Hematopoietic multipotent progenitor cell treated with erythropoietin and hydrocortisone succinate and interleukin-3 and kit ligand, for 8 days (in vitro differentiated cells): ENCODE measurements at places on chromosomes 3 and 15.

GRCh38 chr3:141150081-141150830 is 81.4 kb upstream of the PXYLP1 start:
- DNase-seq: no peak

DNA sequence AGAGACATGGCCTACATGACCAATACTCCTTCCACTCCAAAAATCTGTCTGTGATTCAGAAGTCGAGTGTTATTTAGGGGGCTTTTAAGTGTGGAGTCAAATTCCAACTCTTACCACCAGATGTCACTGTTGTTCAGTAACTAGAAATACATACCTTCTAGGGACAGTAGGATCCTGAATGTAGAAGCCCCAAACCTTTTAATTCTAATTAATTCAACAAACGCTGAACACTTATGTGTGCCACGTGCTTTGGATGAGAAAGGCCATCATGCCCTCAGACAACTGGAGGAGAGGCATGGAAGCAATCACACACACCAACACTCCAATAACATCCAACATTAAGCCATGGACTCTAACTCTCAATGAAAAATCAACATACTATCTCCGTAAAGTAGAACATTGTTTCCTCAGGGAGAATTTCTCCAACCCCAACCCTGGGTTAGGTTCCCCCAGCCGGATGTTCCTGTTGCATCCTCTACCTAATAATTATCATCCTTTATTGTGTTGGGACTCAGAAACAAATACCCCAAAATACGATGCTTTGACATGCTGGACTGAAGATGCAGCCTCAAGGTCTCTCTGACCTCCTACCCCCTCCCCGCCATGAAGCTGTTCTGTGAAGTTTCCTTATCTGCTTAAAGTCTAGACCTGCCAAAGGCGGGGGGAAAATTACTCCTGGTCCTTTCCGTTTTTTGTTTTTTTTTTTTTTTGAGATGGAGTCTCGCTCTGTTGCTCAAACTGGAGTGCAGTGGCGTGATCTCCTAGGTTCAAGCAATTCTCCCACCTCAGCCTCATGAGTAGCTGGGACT is 8.0 kb upstream of the CCDC13 start:
- peak; percentile 85 for DNase-seq

DNA sequence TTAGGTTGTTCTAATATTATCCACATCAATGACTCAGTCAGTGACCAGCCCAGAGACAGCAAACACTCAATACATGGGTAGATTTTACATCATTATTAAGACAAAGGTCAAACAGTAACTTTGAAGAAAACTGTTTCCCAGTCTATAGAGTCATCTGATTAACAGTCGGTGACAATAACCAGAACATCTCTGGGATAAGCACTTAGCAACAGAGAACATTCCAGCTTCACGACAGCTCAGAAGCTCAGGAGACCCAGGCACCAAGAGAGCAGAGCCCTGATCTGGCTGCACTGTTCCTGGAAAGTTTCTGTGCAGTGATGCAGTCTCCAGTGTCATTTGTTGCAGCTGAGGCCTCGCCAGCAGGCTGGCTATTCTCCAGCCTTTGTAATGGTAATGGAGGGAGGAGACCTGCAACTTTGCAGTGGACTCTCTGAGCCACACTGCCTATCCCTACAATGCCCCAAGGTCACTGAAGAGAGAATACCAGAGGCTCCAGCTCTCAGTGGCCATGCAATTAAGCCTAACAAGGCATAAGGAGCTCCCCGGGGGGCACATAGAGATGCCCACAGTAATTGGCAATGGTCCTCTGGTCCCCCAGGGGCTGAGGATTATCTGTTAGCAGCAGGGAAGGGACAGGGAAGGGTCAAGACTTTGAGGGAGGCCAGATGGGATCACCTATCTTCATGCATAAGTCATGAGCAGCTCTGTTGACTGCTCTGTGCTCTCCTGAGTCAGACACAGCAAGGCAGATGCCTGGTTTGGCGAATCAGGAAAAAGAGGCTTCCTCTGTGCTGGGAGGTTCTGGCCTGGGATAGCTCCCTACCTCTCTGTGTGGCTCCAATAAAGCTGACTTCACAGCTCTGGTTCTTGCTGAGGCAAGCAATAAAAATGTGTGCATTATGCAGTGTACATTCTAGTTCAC is 163.6 kb downstream of the CTNNB1 start:
- no peak for DNase-seq

- DNase-seq: peak; percentile 1
Observed at GRCh38 chr3:59300733-59301132, 250.9 kb upstream of the CFAP20DC start.

- peak; percentile 59 for DNase-seq
Observed at GRCh38 chr3:187318819-187319616, 27.5 kb upstream of the MASP1 start.

DNA sequence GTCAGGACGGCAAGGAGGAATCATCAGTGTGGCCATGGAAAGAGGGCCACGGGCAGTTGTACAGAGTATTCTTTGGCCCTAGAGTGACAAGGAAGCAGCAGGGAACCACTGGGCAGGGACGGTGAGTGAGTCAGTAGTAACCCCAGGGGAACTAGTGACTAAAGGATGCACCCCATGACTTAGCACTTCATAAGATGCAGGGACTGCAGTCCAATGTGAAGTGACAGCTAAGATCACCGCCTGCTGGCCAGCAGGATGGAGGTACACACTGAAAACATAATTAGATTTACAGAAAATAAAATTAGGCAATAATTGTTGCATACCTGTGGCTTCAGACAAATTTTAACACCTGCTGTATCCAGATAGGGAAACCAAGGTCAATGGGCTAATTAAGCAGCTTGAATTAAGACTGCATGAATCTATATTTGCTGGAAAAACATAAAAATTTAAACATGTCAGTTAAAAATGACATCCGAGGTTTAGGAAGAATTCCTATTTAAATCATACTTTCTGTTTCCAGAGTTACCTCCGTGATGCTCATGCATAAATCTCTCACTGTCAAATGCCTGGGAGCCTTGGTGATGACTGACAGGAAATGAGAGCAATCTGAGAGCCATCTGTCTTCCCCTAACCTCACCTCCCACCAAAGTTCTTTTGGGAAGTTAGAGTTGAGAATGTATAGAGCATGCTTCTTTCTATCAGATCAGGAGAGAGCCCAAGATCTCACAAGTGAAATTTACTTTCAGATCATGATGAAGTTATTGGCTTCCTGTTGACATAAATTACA is 56.5 kb downstream of the DCLK3 start:
- peak; percentile 37 for DNase-seq

DNA sequence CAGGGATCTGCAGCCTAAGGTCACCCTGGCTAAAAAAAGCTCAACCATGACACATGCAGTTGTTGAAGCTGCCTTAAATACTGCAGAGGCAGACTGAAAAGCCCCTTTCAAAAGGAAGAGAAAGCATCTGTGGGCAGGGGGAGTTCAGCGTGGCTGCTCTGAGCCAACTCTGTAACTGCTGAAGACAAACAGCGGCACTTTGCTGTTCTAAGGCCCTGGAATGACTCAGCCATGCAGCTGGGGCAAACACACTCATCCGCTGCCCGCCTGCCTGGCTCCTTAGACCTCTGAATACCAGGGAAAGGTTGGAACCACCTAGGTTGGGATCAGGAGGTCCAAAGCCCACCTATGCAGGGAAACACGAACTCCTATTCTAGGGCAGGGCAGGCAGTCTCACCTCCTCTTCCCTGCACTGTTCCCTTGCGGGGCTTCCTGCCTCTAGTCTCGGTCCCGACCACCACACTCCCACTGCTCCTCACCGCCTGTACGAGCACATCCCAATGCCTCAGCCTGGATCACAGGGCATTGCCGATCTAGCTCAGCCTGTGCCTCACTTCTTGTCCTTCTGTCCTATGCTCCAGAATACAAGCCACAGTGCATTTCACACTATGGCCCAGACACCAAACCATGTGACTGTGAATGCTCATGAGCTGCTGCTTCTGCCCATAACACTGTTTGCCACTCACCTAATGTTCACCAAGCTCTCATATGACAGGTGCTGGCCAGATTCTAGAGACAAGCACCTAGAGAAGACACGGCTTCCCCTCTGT is 6.6 kb upstream of the MUSTN1 start:
- no peak for DNase-seq

- DNase-seq: no peak
Observed at GRCh38 chr3:151404316-151404715, 19.8 kb upstream of the P2RY12 start.

DNA sequence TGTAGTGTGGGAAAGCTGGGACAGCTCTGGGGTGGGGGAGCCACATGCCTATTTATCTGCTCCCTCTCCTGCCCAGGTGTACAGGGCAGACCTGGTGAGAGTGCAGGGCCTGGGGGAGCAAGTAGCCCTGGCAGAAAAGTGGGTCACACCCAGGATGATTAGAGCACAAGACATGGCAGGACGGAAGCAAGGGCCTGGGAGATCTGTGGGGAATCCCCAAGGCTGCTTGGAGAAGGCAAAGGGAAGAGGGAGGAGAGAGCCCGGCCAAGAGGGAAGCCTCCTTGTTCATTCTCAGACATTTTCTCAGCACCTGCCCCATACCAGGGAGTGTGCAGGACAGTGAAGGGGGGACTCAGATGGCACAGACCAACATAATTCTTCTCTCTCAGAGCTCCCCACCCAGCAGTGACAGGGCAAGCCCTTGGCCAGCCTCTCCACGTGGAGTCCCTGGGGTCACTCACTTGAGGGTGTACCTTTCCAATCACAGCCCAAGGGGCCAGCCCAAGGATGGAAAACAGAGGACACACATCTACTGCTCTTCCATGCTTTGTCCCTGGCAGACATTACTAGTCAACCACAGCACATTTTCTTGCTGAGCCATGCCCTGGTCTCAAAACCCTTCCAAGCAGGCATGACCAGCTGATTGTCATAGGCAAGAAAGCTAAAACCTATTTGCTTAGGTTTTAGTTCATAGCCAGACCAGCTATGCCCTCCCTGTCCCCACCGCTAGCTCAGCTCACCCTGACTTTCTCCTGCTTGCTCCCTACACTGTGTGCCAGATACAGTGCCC is 4.9 kb upstream of the DUSP7 start:
- DNase-seq: no peak

GRCh38 chr15:91122296-91122695 is 22.2 kb downstream of the SV2B start:
- no peak for DNase-seq

DNA sequence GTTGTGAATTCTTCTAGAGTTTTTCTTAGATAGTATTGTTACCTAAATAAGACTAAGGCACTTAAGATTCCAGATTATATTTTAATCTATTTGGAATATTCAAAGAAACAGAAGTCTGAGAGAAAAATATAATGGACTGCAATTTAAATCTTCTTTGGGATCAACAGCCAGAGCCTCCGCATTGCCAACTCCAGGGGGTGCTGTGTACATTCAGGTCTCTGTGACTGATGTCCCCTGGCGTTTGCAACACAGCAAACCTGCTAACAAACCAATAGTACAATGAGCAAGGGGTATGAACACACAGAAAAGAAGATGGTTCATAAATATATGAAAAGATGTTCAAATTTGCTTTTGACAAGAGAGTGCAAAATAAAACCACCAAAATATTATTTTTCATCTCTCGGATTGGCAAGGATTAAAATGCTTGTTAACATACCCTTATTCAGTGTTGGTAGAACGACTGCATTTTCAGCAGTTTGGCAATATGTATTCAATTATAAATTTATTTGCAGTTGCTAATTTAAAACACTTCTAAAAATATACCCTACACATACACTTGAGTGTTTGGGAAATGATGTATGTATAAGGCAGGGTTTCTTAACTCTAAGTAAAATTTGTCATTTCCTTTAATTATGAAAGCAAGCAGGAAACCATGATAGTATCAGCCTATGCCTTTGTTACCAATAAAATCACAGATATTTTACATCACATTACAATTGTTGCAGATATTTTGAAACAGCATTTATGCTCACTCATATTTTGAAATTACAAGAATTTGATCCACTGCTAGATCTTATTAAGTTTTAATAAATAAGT is 16.1 kb upstream of the TM4SF1 start:
- DNase-seq: peak; percentile 62

GRCh38 chr3:58164199-58164879 is 46.4 kb downstream of the DNASE1L3 start:
- DNase-seq: no peak

- DNase-seq: peak; percentile 100
Observed at GRCh38 chr15:75451674-75452363, at the start of gene SIN3A. Gene SIN3A, minus strand, starts transcription at chr15:75451690. Its CDS starts 21,315 bp downstream, at chr15:75430375.

- DNase-seq: no peak
Observed at GRCh38 chr3:143266927-143267326, 147.4 kb downstream of the CHST2 start.

GRCh38 chr3:12663401-12663935 is 449 bp downstream of the RAF1 start:
- no peak for DNase-seq

GRCh38 chr3:29746163-29746760 is 465.4 kb downstream of the RBMS3 start:
- DNase-seq: no peak

GRCh38 chr3:15769256-15769915 is 28.4 kb downstream of the ANKRD28 start:
- no peak for DNase-seq

- no peak for DNase-seq
Observed at GRCh38 chr3:28322464-28322863, 26.1 kb upstream of the ZCWPW2 start.

DNA sequence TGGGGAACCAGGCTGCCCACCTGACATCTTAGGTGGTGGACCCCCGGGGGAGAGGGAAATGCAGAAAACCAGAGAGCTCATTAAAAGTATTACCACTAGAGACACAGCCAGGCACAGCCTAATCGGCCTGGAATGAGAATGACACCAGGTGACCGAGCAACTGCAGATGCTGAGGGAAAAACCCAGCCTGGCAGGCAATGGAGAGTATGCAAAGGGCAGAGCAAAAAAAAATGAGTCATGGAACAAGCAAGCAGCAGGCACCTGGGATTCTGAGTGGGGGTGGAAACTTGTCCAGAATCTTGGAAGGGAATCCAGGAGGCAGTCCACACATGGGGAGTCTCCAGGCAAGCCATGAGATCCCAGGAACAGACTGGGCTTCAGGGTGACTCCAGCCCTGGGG is 183.7 kb upstream of the LRRN1 start:
- no peak for DNase-seq

- no peak for DNase-seq
Observed at GRCh38 chr3:143769616-143770015, 78.7 kb downstream of the SLC9A9 start.

GRCh38 chr3:89025185-89025584 is 82.2 kb upstream of the EPHA3 start:
- DNase-seq: no peak

GRCh38 chr3:27504749-27505148 is 20.6 kb upstream of the SLC4A7 start:
- no peak for DNase-seq

DNA sequence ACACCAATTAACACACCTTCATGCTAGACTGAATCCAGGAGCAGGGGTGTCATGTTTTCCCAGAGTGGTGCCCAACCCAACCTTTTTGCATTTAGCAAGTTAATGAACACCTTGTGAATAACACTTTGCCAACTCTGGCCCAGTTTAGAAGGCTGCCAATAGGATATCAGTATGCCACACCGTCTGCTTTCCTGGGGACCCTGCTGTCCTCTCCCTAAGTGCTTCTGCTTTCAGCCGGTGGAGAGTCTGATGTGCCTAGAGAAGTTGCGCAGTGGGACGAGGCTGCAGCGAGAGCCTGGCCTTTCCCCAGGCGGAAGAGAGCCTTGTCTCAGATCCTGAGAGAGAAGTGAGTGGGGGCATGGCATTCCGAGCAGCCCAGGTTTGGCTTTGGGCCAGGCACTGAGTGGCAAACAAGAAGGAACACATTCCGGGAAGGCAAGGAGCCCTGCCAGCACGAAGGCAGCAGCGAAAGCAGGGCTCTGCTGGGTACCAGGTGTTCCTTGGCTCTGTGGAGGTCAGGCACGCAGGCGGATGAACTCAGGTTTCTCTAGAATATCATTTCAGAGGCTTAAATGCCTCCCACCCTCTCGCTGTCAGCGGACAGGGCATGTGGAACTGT is 36.9 kb downstream of the SENP8 start:
- no peak for DNase-seq

- no peak for DNase-seq
Observed at GRCh38 chr3:175512700-175513099, 653.6 kb downstream of the NAALADL2 start.
